Adrenal gland (tissue), 19 donors: ENCODE measurements at places on chromosomes 1 and 21.
A peak's percentile ranks its signal among the peaks of the same experiment; 100 is the strongest.

DNA sequence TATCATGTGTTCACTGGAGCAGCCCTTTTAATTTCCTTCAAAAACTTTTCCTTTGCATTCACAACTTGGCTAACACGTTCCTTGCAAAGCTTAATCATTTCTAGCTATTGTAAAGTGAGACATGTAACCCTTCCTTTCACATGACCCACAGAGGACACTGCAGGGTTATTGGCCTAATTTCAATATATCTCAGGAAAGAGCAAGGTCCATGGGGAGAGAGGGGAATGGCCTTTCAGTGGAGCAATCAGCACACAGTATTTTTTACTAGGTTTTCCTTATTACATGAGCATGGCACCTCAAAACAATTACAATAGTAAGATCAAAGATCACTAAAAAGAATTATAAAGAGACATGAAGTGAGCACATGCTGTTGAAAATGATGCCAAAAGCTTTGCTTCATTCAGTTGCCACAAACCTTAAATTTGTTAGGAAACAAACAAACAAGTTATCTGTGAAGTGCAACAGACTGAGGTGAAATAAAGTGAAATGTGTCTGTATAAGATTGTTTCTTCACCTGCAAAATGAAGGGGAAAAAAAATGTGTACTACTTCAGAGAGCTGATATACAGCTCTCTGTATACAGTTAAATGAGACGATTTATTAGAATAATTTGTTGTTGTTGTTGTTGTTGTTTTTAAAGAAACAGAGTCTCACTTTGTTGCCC lies 61.5 kb downstream of the EIF4G3 start:
- no peak for DNase-seq

GRCh38 chr1:51697166-51697565 lies 80.3 kb downstream of the OSBPL9 start:
- DNase-seq: no peak

GRCh38 chr1:64304823-64305222 lies 101.4 kb downstream of the UBE2U start:
- no peak for DNase-seq

DNA sequence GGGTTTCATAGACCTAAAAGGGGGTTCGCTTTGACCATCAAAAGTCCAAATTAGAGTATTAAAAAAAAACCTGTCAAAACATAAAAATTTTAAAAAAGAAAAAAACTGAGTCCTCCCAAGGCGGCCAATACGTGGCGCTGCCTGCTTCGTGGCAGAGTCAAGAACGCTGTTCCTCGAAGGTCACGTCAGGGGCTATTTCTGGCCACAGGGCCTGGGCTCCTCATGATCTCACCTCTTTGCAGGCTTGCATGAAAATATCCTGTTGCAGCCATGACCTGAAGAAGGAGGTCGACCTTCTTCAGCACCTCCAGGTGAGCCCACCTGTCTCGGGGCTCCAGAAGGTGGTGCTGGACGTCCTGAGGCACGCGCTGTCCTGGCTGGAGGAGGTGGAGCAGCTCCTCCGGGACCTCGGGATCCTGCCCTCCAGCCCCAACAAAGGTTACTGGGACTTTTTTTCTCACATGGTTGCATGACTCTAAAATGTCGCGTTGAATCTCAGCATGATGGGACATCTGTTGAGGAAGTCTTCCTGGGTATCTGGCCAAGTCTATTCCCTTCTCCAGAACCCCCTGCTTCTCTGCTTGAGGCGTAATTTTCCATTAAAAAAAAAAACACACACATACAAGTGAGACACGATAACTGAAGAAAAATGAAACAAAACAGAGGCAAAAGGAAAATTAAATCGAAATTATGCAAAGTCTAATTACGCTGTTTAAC lies 80.4 kb upstream of the EFHD2 start:
- peak; percentile 86 for DNase-seq

DNA sequence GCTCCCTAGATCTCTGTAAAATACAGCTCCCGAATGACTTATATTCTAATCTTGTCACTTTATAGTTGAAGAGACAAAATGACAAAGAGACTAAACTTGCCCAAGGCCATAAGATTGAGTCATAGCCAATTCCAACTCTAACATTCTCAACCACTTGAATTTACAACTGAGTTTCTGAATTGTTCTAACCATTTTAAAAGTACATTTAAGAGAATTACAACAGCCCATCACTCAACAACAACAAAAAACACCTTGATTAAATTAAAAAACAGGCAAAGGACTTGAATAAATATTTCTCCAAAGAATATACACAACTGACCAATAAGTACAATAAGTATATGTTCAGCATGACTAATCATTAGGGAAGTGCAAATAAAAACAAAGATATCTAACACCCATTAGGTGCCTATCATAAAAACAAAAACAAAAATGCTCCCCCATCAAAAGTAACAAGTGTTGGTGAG lies 8.7 kb upstream of the ADCY10 start:
- DNase-seq: no peak

DNA sequence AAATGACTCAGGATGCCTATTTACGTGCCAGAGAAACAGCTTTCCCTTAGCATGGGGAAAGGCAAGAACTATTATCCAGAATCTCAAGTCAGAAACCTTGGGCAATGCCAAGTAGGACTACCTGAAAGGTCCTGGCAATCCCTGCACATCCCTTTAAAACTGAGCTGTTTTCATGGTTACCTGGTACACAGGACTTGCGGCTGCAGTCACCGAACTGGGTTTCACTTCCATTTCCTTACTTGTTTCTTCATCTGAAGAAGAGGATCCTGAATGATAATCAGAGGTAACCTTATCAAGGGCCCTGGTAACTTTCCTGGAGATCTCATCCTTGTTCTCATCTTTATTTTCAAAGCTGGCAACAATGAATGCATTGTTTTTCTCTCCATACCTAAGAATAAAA lies 14.3 kb downstream of the BTG3 start:
- no peak for DNase-seq

DNA sequence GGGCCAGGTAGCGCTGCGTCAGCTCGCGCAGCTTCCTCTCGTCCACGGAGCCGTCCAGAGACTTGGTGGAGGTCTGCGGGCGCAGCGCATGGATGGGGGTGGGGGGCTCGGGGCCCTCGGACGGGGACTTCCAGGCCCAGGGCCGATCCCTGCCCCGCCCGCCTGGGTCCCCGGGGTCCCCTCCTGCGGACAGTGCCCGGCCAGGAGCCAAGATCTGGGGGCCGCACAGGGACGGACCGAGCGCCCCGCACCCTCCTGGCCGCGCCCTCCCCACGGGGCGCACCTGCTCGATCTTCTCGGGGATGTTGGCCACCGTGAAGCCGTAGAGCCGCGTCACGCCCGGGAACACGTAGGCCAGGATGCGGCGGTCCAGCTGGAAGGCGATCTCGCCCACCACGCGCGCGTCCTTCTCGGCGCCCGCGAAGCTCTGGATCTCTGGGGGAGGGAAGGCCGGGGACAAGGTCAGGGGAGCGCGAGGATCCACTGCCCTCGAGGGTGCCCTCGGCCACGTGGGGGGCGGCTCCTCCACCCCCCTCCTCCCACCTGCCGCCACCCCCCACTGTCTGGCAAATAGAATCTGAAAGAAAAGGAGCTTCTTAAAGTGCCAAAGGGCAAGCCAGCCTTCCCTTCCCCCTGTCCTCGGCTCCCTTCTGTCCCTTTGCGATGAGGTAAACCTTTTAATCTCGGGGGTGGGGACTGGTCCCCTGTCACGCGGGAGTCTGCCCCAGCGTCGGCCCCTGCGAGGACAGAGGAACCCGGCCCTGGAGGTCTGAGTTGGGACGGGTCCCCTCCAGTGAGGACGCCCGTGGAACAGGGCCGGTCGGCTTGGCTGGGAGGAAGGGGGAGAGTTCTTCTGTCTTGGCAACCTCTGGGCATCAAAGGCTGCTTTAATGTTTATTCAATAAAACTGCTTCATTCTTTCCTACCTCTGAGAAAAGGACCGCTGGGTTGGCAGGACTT lies 6.5 kb upstream of the FTCD start:
- peak; percentile 9 for DNase-seq

DNA sequence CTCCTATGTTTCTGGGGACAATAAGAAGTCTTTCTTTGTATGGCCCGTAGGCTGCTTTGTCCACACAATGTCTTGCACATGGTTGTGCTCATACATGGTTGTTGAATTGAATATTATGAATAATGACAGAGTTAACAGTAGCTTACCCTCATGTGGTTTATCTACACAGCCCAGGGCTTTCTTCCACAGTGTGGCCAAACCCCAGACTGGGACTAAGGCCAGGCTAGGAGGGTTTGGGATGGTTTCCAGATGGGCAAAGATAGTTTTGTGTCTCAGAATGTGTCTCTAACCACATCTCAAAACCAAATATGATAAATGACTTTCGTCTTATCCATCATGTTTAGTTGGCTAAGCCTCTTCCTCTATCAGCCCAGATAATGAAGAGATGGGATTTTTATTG lies 65.2 kb downstream of the CACNA1E start:
- DNase-seq: no peak

DNA sequence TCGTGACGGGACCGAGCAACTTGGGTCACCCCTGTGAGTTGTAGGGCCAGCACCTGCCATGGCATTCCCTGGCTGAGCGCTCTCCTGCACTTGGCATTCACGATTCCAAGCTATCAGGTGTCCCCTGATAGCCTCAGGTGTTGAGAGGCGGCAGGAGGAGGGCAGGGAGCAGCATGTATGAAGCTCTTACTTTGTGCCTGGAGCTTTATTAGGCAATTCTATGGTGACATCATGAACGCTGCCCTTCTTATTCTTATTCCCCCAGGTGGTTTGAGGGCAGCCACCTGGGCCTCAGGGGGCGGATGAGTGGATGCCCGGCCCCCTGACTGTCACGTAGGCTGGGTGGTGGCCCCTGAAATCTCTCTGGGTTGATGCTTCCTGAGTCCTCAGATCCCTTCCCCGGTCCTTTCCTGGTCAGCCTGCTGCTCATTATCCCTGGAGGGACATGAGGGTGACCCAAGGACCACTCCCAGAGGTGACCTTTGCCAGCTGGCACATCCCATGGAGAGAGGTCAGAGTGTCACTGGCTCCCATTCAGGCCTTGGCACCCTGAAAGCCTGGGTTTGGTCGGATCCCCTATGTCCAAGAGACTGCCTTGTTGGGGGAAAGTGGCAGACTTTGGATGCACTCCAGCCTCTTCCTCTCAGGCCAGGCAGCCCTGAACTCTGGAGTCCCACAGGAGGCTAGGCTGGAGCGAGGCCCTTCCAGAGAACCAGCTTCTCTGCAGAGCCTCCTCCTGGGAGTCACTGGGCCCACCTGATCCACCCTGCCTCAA lies 51.9 kb downstream of the SPSB1 start:
- no peak for DNase-seq

- no peak for DNase-seq
Measured at GRCh38 chr1:228228601-228229074, 20.8 kb downstream of the OBSCN start.

DNA sequence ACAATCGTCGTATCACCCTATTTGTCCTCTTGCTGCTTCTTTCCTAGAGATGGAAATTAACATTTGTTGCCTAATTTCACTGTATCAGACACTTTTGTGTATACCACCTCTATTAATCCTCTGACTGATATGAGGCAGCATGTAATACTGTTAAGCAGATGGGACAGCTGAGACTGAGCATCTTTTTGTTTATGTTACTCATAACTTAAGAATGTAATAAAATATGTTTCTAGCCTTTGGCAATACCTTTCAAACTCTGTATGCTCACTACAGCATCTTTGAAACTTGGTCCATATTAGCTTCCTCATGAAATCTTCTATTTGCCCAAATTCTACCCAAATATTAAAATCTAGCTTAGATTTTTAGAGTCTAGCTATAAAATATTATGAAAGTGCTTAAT lies 2.3 kb downstream of the OR14K1 start:
- DNase-seq: no peak

DNA sequence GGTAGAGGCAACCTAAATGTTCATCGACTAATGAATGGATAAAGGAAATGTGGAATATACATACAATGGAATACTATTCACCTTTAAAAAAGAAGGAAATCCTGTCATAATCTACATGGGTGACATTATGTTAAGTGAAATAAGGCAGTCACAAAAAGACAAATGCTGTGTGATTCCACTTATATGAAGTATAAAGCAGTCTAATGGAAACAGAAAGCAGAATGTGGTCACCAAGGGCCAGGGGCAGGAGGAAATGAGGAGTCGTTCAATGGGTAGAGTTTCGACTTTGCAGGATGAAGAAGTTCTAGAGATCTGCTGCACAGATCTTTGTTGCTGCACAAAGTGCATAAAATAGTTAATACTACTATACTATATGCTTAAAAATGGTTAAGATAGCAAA lies 7.8 kb downstream of the DIPK1A start:
- DNase-seq: no peak

- DNase-seq: no peak
Measured at GRCh38 chr1:69929308-69930057, 275.9 kb downstream of the LRRC40 start.

- peak; percentile 5 for DNase-seq
Measured at GRCh38 chr21:45336870-45337269, 49.2 kb upstream of the POFUT2 start.

GRCh38 chr1:45512641-45513054 lies 9.0 kb downstream of the PRDX1 start:
- DNase-seq: peak; percentile 82

DNA sequence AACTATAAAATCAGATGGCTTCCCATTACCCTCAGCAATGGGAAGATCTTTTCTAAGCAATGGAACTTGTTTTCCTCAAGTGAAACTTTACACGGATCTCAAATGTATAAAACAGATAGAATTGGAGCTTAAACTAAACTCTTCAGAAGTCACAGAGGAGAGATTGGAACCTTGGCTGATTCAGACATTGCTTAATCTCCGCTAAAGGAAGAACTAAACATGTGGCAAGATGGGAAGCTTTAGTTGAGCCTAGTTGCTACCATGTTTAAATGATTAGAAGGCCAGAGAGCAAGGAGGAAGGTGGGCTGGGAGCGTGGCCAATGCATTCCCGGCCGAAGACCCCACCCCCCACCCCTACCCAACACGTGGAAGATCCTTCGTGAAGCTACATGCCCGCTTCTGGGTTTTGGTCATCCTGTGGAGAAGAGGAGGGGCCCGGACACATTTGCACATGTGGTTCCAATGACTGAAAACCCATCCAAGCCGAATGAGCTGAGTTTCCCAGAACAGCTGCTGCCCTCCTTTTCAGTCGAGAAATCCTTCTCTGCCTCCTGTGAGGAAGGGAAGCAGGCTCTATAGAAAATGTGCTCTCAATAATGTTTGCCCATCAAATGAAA lies 164.3 kb downstream of the MIS18A start:
- no peak for DNase-seq

- DNase-seq: no peak
Measured at GRCh38 chr1:160326418-160326817, 16.6 kb downstream of the COPA start.

DNA sequence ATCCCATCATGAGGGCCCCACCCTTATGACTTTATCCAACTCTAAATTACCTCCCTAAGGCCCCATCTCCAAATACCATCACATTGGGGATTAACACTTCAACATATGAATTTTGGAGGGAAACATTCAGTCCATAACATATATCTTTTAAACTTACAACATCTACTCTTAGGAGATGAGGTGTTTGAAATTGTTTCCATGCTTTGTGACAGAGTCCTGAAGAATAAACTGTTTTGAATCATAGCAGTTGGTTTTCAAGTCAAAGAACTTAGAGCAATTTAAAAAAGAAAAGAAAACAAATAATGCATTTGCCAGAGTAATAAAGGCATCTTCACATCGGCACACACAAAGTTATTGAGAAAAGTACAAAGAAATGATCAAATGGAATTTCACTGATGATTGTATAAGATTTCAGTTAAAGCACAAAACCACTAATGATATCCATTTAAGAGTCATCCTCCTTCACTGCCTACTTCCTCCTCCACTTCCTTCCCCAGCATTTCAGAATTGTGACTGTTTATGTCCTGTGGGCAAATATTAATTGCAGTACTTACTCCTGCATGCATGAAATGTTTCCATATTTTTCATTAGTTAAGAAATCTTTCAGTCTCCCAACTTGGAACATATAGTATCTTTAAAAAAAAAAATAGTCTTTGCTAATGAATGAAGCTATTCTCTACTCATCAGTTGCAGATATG lies 202.0 kb downstream of the LRRC40 start:
- no peak for DNase-seq
